Neural crest cell (in vitro differentiated cells): ENCODE measurements at places on chromosomes 5 and 9. TPM values are rescaled to one million over a fixed set of nuclear protein-coding genes. Genes with fewer than 3 reads are reported as not detected.

DNA sequence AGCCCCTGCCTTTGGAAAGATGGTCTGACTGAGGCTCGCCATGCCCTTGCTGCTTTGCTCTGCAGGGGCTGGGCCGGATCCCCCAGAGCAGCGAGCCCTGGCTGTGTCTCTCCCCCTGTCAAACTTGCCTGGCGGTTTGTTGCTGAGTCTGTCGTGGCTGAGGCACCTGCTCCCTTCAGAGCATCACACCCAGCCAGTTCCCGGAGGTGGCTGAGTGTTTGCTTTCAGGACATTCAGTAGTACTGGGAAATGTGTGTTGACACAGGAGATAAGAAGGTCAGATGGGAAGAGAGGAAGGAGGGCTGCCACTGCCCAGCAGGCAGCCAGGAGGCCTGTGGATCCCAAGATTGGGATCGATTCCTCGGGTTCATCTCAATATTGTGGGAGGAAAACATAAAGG is 62.9 kb downstream of the GADD45G start:
- H3K4me1 ChIP-seq: peaks cover 8% of the 10 kb centered on the region
- DNase-seq: no peak
- H3K36me3 ChIP-seq: peaks cover 2% of the 10 kb centered on the region
- peaks cover 73% of the 10 kb centered on the region for H3K27me3 ChIP-seq

GRCh38 chr9:4197548-4197947 is 102.3 kb downstream of the GLIS3 start:
- no peaks in the 10 kb centered on the region for H3K27me3 ChIP-seq
- H3K4me1 ChIP-seq: no peaks in the 10 kb centered on the region
- H3K27ac ChIP-seq: no peak overlapping the region

- H3K27me3 ChIP-seq: peaks cover 9% of the 10 kb centered on the region
- no peaks in the 10 kb centered on the region for H3K36me3 ChIP-seq
- no peak for DNase-seq
- H3K27ac ChIP-seq: no peak overlapping the region
- H3K4me1 ChIP-seq: peaks cover 5% of the 10 kb centered on the region
Measured at GRCh38 chr5:7321724-7322123, 74.2 kb upstream of the ADCY2 start.

The CDC20B gene
- not detected in 2 replicates for total RNA-seq
